ENCODE measurements at places on chromosomes 12 and 14.

- peak; percentile 76 for DNase-seq
These were observed 46.3 kb upstream of the FBXO21 start for GRCh38 chr12:117236456-117237001.

DNA sequence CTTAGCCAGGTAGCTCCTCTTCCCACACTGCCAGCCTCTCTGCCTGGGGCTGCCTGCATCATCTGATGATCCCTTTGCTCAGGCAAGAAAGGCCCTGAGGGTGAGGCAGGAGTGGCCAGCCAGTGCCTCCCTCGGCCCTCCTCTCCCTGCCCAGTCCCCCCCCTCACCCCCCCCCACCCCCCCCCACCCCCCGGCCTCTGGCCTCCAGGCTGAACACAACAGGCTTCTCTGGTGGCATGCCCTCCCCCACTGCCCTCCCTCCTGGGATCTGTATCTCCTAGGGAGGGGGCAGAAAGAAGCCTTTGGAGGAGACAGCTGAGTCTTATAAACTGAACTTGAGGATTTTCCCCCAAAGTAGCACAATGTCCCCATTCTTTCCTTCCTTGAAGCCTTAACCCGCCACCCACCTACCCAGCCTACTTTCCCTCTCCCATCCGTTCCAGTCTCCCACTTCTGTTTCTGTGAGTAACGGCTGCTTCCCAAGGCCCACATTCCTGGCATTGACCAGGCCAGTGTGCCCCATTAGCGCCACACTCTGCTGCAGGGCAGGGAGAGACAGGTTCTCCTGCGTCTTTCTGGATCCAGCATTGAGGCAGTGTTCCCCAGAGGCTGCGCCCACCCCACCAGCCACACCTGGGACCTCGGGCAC, 82.1 kb downstream of the B4GALNT3 start:
- DNase-seq: no peak

GRCh38 chr12:54261815-54262402, 18.0 kb downstream of the CBX5 start:
- no peak for DNase-seq

DNA sequence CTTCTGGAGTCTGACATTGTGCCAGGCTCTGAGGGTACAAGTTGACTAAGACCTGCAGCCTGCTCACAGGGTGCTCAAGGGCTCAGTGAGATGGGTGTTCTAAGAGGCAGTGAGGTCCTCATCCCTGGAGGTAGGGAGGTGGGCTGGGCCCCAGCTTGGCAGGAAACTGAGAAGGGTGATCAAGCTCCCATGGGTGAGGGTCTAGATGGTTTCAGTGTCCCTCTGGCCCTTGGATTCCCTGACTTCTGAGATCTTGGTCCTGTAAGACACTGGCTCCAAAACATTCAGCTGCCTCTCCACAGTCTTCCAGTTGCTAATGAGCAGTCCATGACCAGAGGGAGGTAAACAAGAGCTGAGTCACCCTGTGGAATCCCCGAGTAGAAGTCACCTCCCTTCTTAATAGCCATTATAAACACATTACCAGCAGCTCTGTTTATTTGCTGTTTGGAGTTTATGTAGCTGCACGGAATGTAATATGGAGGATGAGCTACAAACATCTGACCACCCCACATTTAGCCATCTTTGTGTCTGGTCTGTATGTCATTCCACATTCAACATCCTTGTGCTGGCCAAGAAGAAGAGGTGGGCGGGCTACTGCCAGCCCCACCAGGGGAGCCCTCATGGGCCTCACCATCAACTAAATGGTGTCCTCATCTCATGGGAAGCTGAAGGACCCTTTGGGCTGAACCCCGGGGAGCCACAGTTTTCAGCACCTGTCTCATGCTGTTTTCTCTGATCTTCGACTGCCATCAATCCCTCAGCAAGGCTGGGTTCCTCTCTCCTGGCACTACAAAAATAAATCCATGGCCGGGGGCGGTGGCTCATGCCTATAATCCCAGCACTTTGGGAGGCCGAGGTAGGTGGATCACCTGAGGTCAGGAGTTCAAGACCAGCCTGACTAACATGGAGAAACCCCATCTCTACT, 37.2 kb upstream of the BDKRB2 start:
- no peak for DNase-seq

DNA sequence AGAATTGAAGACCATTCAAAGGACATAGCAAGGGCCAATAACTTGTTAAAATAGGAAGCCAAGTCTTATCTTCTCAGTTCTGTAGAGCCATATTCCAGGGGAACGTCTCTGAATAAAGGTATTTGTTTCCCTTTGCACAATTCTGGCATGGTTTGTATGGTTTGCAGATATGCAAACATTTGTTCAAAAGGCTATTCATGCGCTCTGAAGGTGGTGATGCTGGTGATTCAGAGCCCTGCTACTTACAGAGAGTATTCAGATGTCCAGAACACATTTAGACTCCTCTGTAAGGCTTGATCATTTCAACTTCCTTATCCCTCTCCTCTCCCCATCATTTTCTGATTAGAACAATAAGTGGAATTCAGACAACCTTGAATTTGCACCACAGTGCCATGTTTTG, 35.9 kb downstream of the SLC4A8 start:
- no peak for DNase-seq

- no peak for DNase-seq
These were observed 9.6 kb downstream of the GSG1 start for GRCh38 chr12:13093848-13094220.

- DNase-seq: no peak
These were observed 182.3 kb downstream of the SLC41A2 start for GRCh38 chr12:104775731-104776231.

GRCh38 chr12:4421590-4422031, 24.0 kb downstream of the FGF6 start:
- DNase-seq: no peak

DNA sequence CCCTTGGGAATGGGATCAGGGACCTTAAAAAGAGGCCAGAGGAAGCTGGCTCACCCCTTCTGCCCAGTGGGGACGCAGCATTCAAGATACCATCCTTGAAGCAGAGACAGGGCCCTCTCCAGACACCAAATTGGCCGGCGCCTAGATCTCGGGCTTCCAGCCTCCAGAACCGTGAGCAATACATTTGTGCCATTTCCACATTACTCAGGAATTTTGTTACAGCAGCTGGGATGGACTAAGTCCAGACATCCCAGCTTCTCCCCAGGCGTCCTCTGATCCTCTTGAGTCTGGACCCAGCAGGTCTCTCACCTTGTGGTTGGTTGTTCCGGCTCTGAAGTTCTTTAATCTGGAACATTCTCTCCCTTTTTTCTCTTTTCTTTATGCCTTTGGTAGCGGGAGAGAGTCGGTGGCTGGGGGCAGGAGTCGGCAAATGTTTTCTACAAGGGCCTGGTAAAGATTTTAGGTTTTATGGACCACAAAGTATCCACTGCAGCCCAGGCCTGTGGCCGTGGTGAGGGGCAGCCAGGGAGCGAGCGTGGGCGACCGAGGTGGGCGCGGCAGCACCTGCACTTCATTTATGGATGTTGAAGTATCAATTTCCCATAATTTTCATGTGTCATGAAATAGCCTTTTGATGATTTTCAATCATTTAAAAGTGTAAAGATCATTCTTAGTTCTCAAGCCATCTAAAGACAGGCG, 4.8 kb downstream of the CEP170B start:
- no peak for DNase-seq

DNA sequence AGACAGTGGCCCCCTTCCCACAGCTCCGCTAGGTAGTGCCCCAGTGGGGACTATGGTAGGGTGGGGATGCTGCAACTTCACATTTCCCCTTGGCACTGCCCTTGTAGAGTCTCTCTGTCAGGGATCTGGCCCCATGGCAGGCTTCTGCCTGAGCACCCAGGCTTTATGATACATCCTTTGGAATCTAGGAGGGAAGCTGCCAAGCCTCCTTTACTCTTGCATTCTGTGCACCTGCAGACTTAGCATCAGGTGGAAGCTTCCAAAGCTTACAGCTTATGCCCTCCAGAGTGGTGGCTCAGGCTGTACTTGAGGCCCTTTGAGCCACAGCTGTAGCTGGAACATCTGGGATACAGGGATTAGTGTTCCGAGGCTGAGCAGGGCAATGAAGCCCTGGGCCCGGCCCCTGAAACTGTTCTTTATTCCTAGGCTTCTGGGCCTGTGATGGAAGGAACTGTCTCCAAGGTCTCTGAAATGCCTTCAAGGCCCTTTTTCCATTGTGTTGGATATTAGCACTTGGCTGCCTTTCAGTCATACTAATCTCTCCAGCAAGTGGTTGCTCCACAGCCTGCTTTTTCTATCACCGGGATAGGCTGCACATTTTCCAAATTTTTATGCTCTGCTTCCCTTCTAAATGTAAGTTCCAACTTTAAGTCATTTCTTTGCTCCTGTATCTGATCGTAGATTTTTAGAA, 22.2 kb upstream of the OR6J1 start:
- no peak for DNase-seq

GRCh38 chr12:124169577-124170284, 125.2 kb upstream of the RFLNA start:
- no peak for DNase-seq

DNA sequence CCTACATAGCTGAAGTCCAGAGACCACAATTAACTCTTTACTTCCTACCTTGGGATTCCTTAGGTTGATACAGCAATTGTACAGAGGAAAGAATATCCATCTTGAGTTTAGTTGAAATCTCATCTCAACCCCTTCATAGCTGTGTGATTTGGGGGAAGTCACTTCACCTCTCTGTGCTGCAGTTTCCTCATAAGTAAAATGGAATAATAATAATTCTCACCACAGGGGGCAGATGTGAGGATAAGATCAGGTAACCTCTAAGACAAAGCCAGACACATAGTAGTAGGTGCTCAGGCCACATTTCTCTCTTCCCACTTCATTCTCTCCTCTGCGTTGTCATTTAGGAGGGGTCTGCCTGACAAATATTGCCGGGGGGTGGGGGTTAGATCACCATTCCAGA, 6.7 kb downstream of the FOXN4 start:
- DNase-seq: no peak

GRCh38 chr14:62896932-62897456, 148.3 kb downstream of the KCNH5 start:
- DNase-seq: no peak
